Activated CD4-positive, alpha-beta T cell treated with anti-CD3 and anti-CD28 coated beads, Interleukin-2, amount 10 ng/mL, durations not matched to agents 24 days and 14 days (primary cell): ENCODE measurements at places on chromosomes 11 and 22. TPM values are rescaled to one million over a fixed set of nuclear protein-coding genes. Genes with fewer than 3 reads are reported as not detected.
A peak's percentile ranks its signal among the peaks of the same experiment; 100 is the strongest.

Gene PRR33
- total RNA-seq = not detected in 2 replicates

Gene FGF4
- not detected in 2 replicates for total RNA-seq

Gene PNPLA2
- 55.0 and 56.4 TPM in 2 replicates for total RNA-seq

- no peak for DNase-seq
These were observed 2.3 kb upstream of the PEX16 start for GRCh38 chr11:45919806-45920530.

GRCh38 chr22:33018232-33018864, 39.8 kb downstream of the SYN3 start:
- peak; percentile 80 for DNase-seq

GRCh38 chr22:44721213-44721612, 19.2 kb downstream of the PRR5 start:
- DNase-seq = no peak
